ENCODE measurements at places on chromosomes 12 and 14.

DNA sequence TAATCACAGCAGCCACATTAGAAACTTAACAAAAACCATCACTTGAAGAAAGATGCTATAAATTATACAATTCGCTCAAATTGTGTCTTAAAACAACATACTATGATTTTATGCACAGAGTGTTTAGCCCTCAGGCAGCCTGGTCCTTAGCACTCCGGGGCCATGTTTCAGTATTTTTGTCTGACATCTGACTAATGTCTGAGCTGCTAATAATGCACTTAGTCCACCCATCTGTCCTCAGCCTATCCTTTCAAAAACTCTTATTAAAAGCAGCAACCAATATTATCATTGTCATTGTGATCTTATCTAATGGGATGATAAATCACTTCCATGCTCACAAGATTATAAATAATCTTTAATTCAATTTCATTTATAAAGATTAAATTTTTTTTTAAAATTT is 602.7 kb upstream of the FOXG1 start:
- DNase-seq: no peak

GRCh38 chr14:87687420-87687819 is 305.6 kb downstream of the GALC start:
- no peak for DNase-seq

- DNase-seq: no peak
Measured at GRCh38 chr14:24376448-24377070, 8.6 kb downstream of the NFATC4 start.

DNA sequence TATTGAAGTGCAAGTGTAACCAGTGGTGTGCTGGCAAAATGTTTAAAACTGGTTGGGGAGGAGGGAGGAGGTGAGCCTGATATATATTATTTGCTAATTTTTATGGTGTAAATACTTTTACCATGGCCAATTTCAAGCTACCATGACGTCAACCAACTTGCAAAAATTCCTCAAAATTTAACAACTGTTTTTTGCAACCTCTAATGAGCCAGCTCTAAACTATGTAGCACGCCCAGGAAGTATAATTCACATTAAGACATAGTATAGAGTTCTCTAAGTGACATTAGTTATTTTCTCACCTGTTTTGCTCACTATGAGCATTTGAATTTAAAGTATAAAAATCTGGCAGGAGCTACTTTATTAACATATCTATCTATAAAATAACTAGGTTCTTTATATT is 41.4 kb downstream of the ATL1 start:
- DNase-seq: no peak
